ENCODE measurements at places on chromosomes 3 and 15. TPM values are rescaled to one million over a fixed set of nuclear protein-coding genes. Genes with fewer than 3 reads are reported as not detected.

DNA sequence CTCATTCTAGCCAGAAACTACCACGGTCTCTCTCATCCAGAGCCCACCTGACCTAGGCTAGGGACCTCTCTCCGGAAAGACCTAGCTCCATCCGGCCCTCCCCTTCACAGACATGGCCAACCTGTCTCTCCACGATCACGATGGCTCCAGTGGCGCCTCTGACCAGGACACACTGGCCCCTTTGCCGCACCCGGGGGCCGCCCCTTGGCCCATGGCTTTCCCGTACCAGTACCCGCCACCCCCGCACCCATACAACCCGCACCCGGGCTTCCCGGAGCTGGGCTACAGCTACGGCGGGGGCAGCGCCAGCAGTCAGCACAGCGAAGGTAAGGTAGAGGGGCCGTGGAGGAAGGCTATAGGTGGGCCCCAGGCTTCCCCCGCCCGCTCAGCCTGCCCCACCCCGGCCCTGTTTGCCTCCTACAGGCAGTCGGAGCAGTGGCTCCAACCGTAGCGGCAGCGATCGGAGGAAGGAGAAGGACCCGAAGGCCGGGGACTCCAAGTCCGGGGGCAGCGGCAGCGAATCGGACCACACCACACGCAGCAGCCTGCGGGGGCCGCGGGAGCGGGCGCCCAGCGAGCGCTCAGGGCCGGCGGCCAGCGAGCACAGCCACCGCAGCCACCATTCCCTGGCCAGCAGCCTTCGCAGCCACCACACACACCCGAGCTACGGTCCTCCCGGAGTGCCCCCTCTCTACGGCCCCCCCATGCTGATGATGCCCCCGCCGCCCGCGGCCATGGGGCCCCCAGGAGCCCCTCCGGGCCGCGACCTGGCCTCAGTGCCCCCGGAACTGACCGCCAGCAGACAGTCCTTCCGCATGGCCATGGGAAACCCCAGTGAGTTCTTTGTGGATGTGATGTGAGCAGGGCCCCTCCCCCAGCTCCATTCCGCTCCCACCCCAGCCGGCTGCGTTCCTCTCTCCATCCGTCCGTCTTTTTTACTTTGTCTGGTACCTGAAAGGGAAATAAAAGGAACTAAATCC is 4.5 kb upstream of the AP2M1 start:
- no peak for DNase-seq

- peak; percentile 83 for DNase-seq
Measured at GRCh38 chr15:30903497-30904187, at the start of gene FAN1. Gene FAN1 (plus strand): TSS chr15:30903915. CDS start chr15:30904664, 749 bp downstream.

DNA sequence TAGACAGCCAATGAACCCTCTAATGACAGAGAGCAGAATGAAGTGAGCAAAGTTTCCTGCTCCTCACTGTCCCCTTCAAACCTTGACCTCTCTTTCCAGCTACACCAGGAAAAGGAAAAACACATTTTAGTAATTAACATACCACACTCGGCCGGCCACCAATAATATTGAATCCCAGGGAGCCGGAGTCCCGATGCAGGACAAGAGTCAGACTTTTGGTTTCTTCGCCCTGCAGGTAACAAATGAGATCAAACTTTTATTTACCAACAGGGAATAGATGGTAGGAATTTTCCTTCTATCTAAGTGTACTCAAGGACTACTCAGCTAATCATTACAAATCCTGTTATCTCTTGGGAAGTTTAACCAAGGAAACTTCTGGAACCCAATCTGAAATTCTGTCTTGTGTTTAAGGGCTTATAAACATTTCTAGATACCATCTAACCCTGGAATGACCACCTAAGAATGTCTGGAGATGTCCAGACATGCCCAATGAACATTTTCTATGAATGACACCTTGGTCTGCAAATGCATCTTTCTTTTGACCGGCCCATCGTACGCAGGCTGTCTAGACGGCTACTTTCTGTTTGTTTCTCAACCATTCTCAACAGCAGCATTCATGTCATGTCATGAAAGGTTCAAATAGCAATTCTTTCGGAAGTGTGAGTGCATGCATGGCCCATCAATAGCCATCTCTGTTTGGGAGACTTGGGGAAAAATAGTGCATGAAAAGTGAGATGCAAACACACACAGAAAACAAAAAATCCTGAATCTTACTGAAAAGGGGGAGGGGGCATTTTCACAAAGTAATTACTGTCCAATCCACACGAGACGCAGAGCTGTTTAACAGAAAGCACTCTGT is 16.1 kb downstream of the PDZRN3 start:
- no peak for DNase-seq

DNA sequence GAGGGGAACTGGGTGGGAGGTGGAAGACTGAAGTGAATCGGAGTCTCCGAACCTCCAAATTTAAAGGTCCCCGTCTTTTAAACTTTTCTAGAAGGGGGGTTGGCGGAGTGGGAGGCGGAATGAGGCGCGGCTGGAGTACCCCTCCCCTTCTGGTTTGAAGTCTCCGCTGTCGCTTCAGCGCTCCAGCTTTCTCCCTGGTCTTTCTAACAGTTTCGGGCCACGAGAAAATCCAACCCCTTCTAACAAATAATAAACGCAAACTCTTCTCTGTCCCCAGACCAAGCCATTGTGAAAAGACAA is 2.5 kb upstream of the MECOM start:
- no peak for DNase-seq

- DNase-seq = peak; percentile 39
Measured at GRCh38 chr3:50323614-50324199, 1.2 kb upstream of the HYAL2 start.

GRCh38 chr15:46280762-46281542 is 646.1 kb downstream of the SQOR start:
- DNase-seq = no peak

DNA sequence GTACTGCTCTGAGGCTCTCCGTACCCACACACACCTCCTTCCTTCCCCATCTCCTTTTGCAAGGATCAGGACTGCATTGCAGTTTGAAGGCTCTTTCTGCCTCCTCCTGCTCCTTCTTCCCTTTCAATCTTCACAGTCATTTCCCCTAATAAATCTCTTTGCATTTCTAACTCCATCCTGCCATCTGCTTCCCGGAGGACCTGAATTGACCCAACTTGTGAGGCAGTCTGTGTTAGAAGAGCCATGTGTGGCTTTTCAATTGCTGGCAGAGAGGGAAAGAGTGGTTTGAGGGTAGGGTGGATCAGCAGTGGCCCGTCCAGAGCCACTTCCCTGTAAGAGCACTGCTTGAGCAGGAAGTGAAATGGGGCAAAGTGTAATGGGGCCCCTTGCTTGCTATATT is 35.8 kb downstream of the ANAPC13 start:
- DNase-seq = no peak

DNA sequence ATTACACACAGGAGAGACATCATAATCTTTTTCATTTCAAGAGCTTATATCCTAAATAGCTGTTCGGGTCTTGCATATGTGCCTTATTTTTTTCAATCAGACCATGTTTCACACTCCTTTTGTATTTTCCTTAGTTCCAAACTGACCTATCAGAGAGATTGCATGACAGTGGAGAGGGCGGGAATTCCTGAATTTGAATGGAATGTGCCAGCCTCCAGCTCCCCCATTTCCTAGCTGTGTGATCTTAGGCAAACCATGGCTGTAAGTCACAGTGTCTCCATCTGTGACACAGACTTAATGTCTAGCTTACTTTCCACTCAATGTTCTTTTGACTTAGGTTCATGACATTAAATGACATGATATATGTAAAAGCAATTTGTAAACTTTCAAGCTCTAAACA is 62.0 kb upstream of the CSTA start:
- no peak for DNase-seq

- DNase-seq = no peak
Measured at GRCh38 chr3:193688834-193689714, 96.1 kb downstream of the OPA1 start.

DNA sequence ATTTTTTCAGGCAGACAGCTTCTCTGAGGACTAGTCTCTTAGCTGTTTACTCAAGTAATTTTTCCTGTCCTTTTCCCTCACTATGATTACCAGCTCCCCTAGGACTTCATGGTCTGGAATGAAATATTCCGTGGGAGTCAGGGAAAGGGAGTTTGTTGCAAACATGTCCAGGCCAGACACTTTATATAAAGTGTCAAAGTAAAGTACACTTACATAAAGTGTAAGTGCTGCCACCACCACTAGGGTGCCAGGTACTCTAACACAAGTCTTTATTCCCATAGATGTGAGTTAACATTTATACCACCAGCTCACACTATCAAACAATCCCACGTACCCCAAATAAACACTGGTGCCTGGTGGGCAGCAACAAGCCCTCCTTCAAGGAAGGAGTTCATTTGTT is 179.8 kb downstream of the SNRPN start:
- no peak for DNase-seq

- DNase-seq = no peak
Measured at GRCh38 chr3:193885832-193886231, 250.1 kb upstream of the HES1 start.

DNA sequence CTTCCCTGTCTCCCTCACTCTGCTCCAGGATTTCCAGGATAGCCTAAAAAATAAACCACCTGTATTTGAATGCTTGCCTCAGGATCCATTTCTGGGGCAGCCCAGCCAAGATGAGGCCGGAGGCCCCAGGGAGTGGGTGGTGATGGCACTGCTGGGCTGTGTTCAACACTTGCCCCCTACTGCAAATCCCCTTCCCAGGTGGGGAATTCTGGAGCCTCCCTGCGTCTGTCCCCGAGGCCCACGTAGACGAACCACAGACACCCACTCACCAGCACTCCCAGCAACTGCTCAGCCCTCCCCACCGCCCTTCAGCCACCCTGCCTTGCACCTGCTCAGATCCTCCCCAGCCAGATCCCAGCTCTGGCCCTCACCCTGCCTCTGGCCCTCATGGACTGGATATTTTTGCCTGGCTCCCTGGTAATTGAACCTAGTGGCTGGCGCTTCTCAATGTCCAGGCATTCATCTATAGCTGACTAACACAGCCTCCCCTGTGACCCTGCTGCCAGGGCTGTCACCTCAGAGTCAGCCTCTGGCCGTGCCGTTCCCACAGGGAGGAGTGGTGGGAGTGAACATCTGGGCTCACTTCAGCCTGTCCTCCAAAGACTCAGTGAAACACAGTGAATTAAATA is 17.1 kb upstream of the EPB42 start:
- no peak for DNase-seq

DNA sequence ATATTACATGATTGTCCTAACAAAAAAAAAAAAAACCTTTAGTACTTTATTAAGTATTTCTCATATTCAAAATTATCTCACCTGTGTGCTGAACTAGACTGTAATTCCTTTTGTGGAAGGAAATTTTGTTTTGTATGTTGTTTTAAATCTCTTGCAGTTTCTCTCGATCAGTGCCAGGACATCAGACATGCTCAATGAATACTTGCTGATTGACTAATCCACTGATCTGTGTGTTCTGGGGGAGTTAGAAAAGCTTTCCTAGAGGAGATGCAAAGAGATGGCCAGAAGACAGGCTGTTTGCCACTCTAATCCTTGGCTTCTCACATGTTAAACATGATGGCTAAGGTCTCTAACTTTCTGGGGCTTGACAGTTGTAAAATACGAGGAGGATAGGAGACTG is 233.3 kb upstream of the NR2E3 start:
- DNase-seq = no peak

DNA sequence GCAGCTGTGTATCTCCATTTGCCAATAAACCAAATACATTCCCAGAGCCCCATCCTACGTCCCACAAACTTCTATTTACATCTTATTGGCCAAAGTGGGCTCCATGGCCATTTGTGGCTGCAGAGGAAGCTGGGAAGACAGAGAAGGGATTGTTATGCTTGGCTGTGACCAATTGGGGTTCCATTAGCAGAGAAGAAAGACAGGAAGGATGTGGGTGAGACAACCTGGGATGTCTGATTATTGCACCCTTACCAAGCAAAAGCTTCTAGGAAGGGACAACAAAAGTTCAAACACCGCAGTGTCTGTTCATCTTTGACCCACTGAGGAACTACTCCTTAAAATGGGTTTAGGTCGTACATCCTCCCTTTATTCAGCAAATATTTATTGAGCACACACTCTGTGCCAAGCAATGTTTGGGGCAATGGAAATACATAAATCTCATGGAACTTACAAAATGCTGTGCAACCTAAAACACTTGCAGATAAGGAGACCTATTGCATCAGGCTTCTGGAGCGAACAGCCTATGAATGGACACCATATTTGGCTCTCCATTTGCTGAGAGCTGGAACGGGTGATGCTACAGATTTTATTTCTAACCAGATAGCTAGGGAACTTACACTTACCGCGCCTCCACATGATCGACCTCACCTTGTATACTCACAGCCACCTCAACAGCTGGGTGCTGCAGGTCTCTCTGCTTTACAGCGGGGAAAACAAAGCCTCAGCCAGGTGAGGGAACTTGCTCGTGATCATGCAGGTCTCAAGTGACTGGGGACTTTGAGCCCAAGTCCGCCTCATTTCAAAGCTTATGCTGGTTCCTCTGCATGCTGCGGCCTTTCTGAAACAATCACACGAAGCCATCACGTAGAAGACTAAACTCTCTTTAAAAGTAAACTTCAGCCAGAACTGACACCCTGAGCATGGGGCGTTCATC is 21.4 kb upstream of the NR2E3 start:
- no peak for DNase-seq

DNA sequence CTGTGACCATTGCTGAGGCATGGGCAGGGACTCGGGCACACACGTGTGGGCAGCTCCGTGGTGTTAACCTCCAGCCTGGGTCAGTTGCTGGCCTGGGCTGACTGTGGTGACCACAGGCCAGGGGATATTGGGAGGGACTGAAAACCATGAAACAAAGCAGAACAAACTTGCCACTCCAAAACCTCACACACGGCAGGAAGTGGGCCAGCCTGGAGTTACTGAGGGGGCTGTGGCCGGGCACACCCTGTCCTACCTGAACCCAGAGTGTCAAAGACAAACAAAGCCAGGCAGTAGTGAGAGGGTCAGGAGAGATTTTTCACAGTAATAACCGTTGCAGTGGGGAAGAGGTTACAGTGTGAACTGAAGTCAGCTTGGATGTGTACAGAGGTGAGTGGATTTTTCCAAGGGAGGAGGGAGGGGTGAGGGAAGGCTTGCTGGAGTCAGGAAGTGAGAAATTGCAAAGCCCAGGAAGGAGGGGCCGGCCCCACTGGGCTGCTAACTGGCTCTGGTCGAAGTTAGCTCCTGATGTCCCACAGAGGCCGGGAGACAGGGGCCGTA is 40.0 kb upstream of the ATP10A start:
- peak; percentile 63 for DNase-seq

DNA sequence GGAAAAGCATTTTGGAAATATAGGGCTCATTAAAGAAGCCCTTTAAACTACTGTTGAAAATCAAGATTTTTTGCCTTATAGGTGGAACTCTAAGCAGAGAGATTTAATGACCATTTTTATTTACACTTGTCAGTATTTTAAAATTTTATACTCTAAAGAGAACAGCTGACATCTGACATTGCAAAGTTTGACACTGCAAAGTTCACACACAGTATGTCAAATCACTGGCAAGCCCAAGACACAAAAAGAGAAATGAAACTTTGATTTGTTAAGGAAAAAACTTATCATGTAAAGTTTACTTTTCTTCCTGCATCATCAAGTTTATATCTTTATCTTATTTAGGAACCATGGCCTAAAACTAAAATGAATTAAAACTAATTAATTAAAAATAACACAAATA is 40.2 kb downstream of the DPH6 start:
- DNase-seq = no peak

- DNase-seq = no peak
Measured at GRCh38 chr3:8760506-8760905, 8.9 kb downstream of the OXTR start.

GRCh38 chr3:179768080-179768479 is 115.2 kb downstream of the USP13 start:
- DNase-seq = no peak

Gene IGDCC3
- total RNA-seq = not detected

Gene ALAS1
- total RNA-seq = 61.3 TPM

Gene UQCC5
- total RNA-seq = 15.5 TPM

Gene CHRNB4
- total RNA-seq = not detected

Gene NEO1
- 3.4 TPM for total RNA-seq

Gene A4GNT
- total RNA-seq = not detected

Gene P2RY1
- 1.1 TPM for total RNA-seq

Gene TMEM212
- not detected for total RNA-seq
